ENCODE measurements at places on chromosomes 11 and 22. TPM values are rescaled to one million over a fixed set of nuclear protein-coding genes. Genes with fewer than 3 reads are reported as not detected.

GRCh38 chr22:40376149-40376548, 5.8 kb downstream of the SGSM3 start:
- DNase-seq = peak; percentile 59

DNA sequence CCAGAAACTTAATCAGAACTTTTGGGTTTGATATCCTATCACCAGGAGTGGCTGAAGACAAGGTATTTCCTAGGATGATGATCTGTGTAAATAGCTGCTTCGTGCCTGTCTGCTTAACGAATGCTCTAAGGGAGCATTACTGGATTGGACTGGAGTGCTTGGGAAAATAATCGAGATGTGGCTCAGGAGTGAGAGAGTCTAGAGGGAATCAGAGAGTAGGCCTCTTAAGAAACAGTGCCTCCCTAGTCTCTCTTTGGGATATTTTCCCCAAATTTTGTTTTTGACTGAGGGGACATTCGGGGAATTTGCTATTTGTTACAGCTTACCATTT, 2.5 kb downstream of the MAML2 start:
- no peak for DNase-seq

DNA sequence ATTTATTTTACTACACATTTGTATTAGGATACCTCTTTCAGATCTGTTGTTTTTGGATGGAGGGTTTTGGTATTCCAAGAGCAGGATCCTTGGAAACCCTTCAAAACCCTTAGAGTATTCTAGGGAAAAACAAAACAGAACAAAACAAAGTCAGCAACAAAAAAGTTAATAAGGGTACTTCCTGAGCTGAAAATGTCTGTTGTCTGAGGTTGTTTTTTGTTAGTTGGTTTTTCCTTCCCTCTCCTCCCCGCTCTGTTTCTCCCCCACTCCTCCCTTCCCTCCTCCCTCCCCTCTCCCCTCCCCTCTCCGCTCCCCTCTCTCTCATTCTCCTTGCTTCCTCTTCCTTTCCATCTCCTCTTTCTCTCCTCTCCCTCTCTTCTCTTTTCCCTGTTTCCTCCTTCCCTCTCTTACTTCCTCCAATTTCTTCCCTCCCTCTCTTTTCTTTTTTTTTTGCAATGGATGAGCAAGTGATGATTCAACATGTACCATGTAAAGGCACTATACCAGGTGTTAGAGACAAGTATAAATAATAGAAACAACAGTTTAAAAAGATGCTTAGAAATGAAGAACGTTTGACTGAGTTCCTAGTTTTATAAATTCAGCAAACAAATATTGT, 160.6 kb downstream of the TMEM135 start:
- no peak for DNase-seq

DNA sequence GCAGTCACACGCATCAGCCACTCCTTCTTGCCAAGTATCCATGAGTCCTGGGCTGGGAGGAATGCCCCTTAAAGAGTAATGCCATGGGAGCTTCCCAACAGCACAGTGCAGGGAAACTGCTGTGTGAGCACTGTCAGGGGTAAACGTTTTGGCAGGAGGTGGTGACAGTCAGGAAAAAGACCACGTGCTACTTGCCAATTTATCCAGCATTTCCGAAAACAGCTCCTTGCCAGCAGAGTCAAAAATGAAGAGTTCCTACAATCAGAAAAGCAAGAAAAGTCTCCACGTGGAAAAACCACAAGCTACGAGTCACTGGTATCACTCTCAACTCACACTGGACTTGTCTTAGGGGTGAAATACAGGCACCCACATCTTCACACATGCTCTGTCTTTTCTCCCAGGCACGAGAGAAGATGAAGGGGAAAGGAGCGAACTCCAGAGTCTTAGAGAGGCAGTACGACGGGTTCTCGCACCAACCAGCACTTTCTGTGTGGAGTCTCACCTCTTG, 9.9 kb downstream of the IFT27 start:
- no peak for DNase-seq

- no peak for DNase-seq
Measured at GRCh38 chr11:83459798-83460197, 173.6 kb upstream of the CCDC90B start.

DNA sequence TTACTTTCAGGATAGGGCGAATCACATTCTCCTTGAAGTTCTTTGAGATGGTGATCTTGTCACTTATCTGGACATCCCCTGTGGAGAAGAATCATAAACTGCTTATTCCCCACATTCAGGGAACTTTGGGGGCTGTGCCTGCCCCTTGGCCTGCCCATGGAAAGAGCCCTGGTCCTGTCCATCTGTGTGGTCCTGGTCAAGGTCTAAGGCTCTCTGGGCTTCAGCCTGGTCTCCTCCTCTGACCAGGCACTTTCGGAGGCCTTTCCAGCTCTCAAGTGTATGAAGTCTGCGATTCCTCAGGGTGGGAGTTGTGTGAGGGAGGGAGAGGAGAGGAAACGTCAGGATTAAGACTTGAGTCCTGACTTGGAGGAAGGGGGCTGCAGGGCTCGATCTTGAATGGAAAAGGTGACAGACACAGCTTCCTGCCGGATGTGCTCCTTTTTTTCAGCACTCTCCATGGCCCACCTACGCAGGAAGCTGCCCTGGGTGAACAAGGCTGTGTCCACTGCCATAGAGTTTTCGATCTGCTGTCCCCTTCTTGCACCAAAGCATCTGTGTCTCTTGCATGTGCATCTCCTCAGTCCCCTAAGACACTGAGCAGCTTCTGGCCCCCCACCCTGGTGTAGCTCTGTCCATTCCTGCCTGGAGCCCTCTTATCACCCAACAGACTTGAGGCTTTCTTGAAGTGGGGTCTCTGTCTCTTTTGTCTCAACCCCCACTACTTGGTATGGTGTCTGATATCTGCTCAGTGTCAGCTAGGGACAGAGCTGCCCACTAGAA, 50.8 kb upstream of the PHOX2A start:
- no peak for DNase-seq

- DNase-seq = no peak
Measured at GRCh38 chr22:22219140-22219996, 25.2 kb upstream of the VPREB1 start.

DNA sequence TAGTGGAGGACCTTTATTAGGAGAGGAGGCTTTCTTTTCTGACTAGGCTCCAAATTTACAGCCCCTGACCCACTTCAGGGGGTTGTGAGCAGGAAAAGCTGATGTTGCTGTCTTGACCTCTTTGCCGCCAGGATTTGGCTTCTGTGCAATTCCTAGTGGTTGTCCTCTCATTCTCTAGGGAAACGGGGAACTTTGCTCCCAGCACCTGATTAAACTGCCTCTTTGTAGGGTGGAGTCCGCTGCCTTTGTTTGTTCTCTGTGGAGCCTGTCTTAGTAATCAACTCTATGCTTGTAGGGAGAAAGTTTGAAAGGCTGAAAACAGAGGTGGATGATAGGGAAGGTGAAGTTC, 16.3 kb downstream of the CTNND1 start:
- DNase-seq = no peak

- no peak for DNase-seq
Measured at GRCh38 chr11:94309757-94310156, 5.4 kb downstream of the IZUMO1R start.

DNA sequence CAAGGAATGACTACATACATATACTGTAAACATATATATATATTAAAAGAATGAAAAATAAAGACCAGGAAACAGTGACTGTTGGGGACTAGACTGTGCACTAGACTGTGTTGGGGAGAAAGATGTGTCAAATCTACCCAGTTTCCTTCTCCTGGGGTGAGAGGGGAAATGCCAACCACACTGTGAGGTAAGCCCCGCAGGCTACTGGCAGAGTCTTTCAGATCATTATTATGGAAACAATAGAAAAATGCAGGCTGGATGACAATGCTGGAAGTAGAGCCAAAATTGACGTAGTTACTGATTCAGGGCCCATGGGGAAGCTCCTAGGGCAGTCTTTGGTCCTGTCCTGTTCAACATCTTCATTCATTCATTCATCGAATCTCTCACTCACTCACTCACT, 101.4 kb downstream of the C11orf58 start:
- DNase-seq = no peak

DNA sequence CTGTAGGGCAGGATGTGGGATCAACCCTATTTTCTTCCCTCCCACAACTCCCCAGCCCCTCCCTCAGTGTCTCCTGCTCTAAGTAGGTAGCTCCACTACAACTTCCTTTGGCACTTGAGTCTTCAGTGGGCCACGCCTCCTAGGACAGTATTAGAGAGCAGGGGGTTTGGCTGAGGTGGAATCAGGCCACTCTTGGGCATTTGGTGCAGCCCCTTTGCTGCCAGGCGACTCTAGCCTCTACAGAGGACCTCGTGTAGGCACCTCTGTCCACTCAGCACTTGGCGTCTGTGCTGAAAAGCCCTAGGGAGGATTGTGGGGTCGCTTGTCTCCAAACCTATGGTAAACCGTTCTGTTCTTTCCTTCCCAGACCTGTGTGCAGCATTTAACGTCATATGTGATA, 2.7 kb downstream of the FADD start:
- no peak for DNase-seq

GRCh38 chr22:29265305-29265704, 2.5 kb downstream of the RHBDD3 start:
- DNase-seq = no peak

DNA sequence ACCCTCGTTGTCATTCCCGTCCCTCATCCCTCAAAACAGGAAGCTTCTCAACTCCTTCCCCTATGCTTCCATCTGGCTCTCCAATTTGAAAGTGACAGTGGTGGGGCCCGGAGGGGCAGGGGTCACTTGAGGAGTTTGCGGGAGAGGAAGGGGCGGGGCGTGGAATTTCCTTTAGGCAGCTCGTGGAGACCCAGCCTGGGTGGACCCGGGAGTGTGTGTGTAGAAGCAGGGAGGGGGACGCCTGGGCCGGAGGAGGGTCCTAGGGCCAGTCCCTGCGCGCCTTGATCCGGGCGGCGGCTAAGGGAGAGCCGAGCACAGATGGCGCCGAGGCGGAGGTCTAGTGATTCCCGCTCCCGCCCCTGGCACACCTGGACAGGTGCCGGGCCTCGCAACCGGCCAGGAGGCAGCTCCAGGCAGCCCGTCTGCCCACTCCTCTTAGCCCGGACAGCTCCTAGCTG, 7.8 kb upstream of the PAX6 start:
- DNase-seq = no peak

DNA sequence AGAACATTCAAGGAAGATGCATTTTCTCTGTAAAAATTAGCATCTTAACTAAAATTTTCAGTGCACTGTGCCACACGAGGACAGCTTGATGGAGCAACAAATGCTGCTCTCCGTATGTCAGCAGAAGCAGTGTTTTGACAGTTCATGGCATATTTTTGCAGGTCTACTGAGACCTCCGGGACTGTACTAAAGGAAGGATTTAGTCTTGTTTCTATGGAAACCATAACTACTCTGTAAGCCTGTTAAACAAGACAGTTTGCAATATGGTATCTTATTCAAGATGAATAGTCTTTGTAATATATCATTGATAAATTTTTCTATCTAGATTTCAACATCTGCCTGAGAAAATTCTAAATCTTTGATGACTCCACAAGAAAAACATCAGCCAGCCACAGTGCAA, 184.0 kb upstream of the GUCY1A2 start:
- no peak for DNase-seq

- no peak for DNase-seq
Measured at GRCh38 chr11:2289859-2290258, 11.9 kb downstream of the C11orf21 start.

DNA sequence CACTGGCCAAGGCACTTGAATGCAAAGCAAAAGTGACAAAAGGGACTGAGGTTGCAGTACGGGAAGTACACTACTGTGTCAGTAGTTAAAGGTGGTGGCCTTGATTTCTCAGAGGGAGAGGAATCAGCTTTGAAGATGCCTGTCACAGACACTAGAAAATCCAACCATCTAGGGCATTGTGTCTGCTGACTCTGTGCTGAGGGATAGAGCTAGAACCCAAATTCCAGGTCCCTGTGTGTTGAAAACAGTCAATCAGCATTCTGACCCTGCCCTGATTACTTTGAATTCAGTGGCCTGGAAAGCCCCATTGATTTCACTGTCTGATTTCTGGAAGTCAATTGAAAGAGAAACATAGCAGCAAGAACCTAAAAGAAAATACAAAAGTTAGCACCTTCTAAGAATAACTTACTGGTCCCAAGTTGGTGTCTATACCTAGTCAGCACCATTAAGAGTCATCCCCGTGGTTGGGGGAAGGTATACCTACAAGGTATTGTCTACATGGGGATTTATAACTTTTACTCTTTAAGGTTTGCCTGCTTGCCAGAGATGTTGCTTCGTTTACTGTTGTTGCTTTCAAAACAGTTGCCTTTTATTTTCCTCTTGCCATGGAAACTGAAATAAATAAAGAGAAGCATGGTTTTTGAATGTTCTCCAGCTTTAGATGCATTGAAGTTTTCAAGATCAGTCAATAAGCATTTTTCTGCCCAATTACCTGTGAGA, 97.3 kb downstream of the PDHX start:
- DNase-seq = peak; percentile 61

The DLG2 gene
- 15.0 TPM for total RNA-seq

The OSBP2 gene
- 4.0 TPM for total RNA-seq

The TMEM86A gene
- total RNA-seq = 9.1 TPM

The NCAM1 gene
- 4.5 TPM for total RNA-seq

The OR8D4 gene
- total RNA-seq = not detected

The FXYD2 gene
- total RNA-seq = 1.2 TPM

The SPTBN2 gene
- total RNA-seq = 26.4 TPM

The MRGPRE gene
- total RNA-seq = 0.47 TPM

The SEPTIN3 gene
- 2.0 TPM for total RNA-seq

The INS gene
- total RNA-seq = not detected

The SPI1 gene
- total RNA-seq = 194 TPM

Data from left lung (tissue), 14 donors.